Mesothelial cell of epicardium (in vitro differentiated cells): ENCODE measurements at places on chromosomes 12 and 14.

GRCh38 chr14:30016002-30016401 lies 88.4 kb upstream of the PRKD1 start:
- DNase-seq = no peak

GRCh38 chr14:74843653-74844052 lies 32.3 kb downstream of the PROX2 start:
- no peak for DNase-seq

GRCh38 chr14:97824218-97824617 lies 1027.0 kb downstream of the VRK1 start:
- no peak for DNase-seq

DNA sequence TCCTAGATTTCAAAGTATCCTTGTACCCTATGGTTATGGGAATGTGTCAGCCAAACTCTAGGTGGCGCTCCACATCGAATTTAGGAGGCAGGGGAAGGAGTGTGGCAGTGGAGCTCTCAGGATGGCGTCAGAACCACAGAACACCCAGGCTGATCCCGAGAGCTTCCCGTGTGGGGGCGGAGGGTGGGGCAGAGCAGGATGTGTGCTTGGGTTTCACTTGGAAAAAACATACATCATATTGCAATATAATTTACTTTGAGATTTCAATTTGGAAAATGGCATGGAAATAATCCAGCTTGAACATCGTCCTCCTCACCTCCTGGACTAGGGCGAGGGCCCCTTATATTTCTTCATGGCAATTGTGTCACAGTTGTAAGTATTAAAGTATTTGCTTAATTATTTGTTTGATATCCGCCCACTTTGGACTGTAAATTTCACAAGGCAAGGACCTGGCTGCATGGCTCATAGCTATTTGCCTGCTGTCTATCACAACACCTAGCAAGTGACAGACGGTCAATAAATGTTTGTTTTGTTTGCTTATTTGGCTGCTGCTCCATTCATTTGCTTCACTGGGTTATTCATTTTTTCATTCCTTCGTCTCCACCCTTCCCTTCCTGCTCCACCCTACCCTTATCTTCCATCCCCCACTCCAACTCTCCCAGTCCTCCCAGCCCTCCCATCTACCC lies 221.5 kb upstream of the HMGA2 start:
- peak; percentile 45 for DNase-seq

GRCh38 chr14:43503508-43503907 lies 1003.6 kb downstream of the FSCB start:
- no peak for DNase-seq

DNA sequence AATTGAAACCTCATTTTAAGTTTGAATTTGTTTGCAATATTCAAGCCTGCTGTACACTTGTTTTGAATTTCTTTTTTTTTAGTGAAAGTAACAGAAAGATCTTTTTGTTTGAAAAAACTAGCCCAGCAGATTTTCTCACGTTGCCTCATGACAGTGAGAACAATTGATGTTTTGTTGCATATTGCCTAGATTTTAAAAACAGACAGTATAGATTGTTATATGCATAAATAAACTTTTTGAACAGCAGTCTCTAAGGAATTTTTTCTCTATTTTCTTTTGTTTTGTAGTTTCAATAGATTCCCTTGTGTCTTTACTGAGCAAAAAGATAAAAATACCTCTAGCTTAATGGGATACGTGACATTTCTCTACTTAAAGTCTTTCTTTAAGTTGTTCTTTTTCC lies 15.4 kb downstream of the OR6C6 start:
- DNase-seq = no peak

DNA sequence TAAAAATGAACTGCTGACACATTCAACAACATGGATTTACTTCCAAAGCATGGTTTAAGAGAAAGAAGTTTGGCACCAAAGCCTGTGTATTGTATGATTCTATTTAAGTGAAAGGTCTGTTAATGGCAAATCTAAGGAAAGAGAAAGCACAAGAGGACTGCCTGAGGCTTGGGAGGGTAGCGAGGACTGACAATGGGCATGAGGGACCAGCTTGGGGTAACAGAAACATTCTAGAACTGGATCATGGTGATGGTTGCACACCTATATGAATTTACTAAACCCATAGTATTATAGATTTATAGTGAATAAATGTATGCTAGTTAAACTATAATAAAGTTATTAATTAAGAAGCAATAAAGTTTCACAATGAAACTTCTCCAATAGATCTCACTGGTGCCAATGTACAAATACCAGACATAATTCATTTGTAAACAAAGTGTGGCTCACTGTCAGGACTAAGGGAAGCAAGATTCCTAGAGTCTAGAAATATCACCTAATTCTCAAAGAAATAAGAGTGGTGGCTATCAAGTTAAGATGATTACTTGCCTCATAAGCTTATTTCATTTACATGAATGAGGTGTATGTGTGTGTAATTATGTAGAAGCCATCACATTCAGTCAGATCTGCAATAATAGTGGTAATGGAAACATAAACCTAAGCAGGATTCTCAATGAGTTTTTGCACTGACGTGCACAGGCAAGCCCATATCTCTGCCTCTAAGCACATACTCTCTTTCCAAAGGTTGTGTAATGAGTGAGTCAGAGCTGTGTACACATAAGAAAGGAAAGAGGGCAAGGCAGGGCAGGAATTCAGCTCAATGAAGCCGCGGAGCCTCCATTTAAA lies 353.4 kb downstream of the KCNH5 start:
- no peak for DNase-seq

- no peak for DNase-seq
Measured at GRCh38 chr12:89468017-89468416, 56.6 kb downstream of the GALNT4 start.

DNA sequence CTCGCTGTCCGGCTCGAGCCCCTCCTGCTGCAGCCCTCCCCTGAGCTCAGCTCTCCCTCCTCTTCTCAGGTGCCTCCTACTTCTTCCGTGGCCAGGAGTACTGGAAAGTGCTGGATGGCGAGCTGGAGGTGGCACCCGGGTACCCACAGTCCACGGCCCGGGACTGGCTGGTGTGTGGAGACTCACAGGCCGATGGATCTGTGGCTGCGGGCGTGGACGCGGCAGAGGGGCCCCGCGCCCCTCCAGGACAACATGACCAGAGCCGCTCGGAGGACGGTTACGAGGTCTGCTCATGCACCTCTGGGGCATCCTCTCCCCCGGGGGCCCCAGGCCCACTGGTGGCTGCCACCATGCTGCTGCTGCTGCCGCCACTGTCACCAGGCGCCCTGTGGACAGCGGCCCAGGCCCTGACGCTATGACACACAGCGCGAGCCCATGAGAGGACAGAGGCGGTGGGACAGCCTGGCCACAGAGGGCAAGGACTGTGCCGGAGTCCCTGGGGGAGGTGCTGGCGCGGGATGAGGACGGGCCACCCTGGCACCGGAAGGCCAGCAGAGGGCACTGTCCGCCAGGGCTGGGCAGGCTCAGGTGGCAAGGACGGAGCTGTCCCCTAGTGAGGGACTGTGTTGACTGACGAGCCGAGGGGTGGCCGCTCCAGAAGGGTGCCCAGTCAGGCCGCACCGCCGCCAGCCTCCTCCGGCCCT lies 22.8 kb downstream of the MMP17 start:
- peak; percentile 53 for DNase-seq

DNA sequence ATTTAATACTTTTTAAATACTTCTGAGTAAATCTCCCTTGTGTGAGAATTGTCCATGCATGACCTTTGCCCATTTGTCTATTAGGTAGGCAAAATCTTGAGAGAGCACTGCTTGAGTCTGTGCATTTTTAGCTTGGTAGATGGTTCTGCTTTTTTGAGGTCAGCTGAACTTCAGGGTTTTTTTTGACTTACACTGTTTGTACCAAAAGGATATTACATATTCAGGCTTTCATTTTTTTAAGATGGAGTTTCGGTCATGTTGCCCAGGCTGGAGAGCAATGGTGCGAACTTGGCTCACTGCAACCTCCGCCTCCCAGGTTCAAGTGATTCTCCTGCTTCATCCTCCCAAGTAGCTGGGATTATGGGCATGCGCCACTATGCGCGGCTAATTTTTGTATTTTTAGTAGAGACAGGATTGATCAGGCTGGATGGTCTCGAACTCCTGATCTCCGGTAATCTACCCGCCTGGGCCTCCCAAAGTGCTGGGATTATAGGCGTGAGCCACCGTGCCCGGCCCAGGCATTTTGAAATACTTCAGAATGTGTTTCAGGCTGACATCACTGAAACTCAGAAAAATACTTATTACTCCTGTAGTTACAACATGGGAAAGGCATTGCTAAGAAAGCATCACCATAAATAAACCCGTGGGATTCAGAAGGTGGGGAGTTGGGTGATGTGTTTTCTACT lies 11.1 kb downstream of the RASSF3 start:
- DNase-seq = no peak

- peak; percentile 82 for DNase-seq
Measured at GRCh38 chr12:105523164-105524057, 192.9 kb downstream of the C12orf75 start.

DNA sequence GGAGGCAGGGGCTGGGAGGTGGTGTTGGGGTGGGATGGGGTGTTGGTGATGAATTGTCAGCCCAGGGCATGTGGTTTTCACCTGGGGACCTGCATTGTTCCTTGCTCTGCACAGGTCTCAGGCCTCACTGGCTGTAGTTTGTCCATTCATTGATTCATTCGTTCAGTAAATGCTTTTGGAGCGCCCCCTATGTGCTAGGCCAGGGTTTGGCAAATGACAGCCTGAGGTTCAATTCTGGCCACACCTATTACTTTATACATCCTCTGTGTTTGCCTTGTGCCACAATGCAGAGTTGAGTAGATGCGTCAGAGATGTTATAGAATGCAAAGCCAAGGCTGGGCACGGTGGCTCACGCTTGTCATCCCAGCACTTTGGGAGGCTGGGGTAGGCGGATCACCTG lies 4.7 kb downstream of the ADCK1 start:
- no peak for DNase-seq

DNA sequence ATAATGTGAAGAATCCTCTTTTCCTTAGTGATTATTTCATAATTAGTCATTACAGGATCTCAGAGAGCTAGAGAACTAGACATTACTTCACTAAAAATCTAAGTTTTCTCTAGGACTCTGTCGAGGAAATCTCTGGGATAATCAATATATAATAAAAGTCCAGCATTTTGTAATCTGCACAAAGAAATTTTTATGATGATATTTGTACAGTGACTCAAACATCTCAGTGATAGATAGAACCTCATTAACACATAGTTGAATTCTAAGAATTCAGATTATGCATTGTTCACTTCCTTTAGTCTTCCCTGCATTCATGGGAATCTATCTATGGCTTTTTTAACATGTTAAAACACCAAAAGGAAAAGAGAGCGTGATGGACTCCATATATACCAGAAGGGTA lies 11.0 kb downstream of the ITPR2 start:
- DNase-seq = no peak

- no peak for DNase-seq
Measured at GRCh38 chr12:77577791-77578190, 252.9 kb upstream of the NAV3 start.

GRCh38 chr14:68881396-68881795 lies 88.5 kb upstream of the ZFP36L1 start:
- no peak for DNase-seq

- no peak for DNase-seq
Measured at GRCh38 chr14:69153873-69154270, 953 bp upstream of the DCAF5 start.
